AG04450 (cell line): ENCODE measurements at places on chromosomes 5 and 9. TPM values are rescaled to one million over a fixed set of nuclear protein-coding genes. Genes with fewer than 3 reads are reported as not detected.

The SLC28A3 gene
- polyA plus RNA-seq = 0.73 and 0.74 TPM in 2 replicates

The HRH2 gene
- polyA plus RNA-seq = not detected in 2 replicates

The TIMD4 gene
- not detected in 2 replicates for polyA plus RNA-seq

The TERT gene
- polyA plus RNA-seq = not detected in 2 replicates

The ZNF782 gene
- 1.6 and 1.7 TPM in 2 replicates for polyA plus RNA-seq

The TMC1 gene
- 0.11 TPM in 1 of 2 replicates, not detected in the other for polyA plus RNA-seq

The IFNA13 gene
- polyA plus RNA-seq = not detected in 2 replicates

The ACSL6 gene
- not detected in 2 replicates for polyA plus RNA-seq

The IFNA2 gene
- not detected in 2 replicates for polyA plus RNA-seq

The SLC4A9 gene
- not detected in 2 replicates for polyA plus RNA-seq

The KLHL3 gene
- polyA plus RNA-seq = 2.1 and 2.2 TPM in 2 replicates

GRCh38 chr5:144315994-144316634 is 145.4 kb downstream of the KCTD16 start:
- no peak for DNase-seq

DNA sequence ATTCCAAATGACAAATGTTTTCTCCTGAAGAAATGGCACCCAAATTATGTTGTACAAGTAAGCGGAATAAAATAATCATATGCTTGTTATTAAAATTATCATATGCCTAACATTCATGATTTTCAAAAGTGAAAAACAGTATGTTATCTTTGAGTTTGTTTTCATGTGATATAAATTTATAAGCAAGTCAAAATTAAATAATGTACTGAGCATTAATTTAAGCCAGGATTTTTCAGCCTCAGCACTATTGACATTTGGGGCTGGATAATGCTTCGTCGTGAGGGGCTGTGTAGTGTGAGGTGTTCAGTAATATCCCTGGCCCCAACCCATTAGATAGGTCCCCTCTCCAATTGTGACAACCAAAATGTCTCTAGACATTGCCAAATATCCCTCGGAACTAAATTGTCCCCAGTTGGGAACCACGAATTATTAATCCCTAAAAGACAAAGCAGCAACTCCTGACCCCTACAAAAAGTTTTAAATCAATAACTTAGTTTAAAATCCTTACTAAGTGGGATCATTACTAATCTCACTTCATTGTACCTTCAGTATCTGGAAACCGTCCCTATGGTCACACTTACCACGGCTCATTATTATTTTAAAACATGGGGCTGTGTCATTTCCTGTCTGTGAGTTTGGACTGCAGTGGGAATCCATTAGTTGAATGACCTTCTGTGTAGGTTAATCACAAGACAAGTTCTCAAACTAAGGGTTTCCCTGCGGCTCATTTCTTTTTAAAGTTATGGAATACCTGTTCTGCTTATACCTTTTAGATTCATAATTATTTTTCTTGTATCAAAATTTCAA is 1.3 kb upstream of the NNT start:
- no peak for DNase-seq

- no peak for DNase-seq
These were observed 29.6 kb downstream of the PAX5 start for GRCh38 chr9:37004424-37004935.

DNA sequence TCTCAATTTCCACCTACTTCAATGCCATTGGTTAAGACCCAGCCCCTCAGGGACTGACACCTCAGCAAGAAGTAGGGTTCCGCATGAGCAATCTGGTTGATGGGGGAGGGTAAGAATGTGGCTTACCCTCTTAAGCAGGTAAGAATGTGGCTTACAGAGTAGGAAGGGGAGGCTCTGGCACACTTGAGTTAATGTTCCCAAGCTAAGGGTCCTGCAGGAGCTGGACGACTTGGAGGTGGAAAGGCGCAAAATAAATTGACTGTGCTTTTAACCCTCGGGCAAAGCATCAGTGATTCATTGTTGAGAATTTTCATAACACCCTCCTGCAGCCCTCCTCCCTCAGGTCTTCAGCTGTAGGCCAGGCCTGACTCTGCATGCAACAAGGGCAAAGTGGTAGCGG is 24.9 kb upstream of the ADRA1B start:
- DNase-seq = no peak

DNA sequence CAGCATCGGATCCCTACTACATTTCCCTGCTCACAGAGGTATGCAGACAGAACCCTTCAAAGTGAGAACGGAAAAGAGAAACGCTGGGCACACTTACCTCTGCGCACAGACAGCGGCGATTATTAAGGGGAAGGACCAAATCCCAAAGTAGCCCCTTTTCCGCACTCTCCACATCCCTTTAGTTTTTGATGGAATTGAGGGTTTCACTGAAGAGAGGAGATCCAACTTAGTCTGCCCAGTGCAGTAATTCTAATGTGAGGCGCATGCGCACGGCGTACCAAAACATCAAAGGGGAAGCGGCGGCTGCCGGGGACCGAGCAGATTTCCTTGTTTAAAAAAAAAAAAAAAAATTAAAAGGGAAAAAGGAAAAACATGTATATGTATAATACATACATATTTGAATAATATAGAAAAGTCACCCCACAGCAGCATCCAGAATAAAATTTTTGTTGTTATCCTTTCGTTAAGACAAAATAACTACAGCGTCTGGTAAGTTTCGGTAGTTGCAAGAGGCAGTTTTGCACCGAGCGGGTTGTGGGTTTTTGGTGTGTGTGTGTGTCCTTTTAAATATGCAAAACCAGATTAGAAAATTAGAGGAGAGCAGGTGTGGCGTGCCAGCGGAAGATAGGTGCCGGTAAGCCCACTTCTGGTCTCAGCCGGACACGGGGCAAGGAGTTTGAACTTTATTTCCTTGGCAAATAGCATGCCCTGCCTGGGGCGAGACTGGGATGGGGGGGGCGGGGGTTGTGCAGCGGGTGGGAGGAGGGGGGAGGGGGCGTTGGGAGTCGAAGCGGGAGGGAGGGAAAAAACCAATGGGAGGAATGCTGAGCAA is at the start of gene GABRB2:
Gene GABRB2, minus strand, starts transcription at position 256 of the 832 bp plus-strand sequence. Its CDS starts 82 bp downstream, at position 174.
- DNase-seq = no peak

GRCh38 chr5:145464171-145464570 is 371.0 kb downstream of the PRELID2 start:
- no peak for DNase-seq

DNA sequence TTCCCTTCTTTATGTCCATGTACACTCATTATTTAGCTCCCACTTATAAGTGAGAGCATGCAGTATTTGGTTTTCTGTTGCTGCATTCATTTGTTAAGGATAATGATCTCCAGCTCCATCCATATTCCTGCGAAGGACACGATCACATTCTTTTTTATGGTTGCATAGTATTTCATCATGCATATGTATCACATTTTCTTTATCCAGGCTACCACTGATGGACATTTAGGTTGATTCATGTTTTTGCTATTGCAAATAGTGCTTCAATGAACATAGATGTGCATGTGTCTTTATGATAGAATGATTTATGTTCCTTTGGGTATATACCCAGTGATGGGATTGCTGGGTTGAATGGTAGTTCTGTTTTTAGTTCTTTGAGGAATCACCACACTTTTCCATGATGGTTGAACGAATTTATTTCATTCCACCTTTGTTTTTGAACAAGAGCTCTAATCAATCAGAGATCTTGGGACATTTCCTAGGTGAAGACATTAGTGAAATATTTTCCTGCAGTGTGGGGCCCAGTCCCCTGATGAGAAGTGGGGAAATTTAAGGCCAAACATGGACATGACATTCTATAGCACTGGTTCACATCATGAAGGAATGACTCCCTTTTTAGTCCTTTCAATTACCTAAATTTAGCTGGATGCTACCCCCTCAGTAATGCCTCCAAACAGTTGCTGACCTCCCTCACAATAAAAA is 7.1 kb upstream of the TEX48 start:
- no peak for DNase-seq

DNA sequence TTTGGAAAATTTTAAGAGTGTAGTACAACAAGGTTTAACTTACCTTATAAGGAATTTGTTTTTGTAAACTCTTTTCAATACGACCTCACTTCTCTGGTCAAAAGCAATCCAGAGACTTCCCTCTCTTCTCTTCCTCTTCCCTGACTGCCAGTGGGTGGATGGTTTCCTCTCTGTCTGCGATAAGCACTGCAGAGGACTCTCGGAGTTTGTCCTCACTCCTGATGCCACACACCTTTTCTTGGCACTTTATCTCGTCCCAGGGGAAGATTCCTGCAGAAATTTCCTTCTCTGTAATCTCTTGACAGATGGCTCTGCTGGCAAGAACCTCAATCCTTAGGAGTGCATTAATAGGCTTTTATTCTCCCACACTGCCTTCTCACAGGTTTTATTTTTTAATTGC is 641.6 kb downstream of the NR2F1-AS1 start:
- DNase-seq = no peak

GRCh38 chr5:164921722-164922121 is 1416.3 kb downstream of the MAT2B start:
- no peak for DNase-seq

DNA sequence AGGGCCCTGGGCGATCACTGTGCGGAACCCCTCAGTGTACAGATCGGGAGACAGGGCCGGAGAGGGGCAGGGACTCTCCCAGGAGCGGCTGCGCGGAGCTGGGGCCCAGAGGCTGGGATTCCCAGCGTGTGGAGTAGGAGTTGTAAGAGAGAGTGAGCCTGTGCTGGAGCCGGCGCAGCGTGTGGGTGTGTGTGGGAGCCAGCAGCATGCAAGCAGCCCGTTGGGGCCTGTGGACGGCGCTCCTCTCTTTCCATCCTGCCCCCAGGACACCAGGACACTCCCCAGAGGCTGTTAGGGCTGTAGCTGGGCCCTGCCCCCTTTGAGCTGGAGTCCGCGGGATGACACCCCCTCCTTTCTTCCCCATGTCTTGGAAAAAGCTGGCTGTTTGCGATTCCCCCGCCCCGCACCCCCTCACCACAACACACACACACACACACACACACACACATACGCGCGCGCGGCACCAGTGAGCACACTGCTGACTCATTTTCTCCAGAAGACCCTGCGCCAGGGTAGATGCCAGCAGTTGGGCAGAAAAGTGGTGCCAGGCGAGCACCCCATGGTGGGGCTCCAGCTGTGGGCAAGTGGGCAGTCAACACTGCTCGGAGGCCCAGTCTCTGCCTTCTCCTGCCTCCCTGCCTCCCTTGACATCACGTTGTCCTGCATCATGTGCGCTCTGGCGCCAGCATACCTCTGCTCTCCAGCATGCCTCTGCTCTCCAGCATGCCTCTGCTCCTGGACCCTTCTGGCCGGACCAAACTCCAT is 1.5 kb downstream of the COL27A1 start:
- peak; percentile 68 for DNase-seq
